ACHN (cell line): ENCODE measurements at places on chromosomes 5 and 9.

DNA sequence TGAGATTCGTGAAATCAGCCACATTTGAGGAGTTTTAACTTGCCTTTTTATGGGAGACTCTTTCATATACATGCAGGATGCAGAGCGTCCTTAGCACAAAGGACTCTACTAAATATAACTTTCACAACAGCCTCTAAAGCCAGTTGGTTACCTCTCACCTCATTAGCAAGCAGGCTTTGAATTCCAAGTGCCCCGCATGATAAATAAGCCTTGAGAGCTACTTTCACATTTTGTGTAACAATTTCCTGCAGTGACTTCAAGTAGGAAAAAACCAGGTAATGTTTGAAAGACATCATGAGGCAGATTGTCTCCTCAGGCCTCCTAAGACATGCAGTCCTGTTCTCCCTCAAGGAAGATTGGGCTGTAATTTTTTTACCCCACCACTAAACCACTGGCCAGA, 50.5 kb downstream of the RALGPS1 start:
- DNase-seq: no peak

DNA sequence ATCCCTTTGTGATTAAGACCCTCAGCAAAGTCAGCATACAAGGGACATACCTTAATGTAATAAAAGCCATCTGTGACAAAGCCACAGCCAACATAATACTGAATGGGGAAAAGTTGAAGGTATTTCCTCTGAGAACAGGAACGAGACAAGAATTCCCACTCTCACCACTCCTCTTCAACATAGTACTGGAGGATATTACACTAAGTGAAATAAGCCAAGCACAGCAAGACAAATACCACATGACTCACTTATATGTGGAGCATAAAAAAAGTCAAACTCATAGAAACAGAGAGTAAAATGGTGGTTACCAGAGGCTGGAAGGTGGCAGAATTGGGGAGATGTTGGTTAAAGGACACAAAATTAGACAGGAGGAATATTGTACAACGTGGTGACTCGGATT, 118.1 kb upstream of the NFIL3 start:
- DNase-seq: no peak

DNA sequence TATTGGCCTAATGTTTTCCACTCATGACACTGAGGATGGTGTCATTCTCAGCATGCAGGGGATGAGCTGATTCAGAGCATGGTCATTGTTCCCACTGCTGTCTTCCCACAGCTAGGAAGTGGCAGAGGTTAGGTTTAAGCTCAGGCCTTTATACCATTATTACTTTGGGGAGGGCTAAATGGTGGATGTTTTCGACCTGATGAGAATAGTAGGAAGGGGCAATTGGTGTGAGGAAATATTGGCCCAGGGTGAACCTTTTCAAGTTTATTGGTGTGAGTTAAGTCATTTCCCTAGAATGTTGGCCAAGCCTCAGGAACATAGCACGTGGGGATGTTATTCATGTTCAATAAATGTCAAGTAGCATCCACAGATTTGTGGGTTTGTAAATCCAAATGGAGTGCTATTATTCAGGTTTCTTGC, 59.6 kb downstream of the ARHGAP26 start:
- peak; percentile 37 for DNase-seq

DNA sequence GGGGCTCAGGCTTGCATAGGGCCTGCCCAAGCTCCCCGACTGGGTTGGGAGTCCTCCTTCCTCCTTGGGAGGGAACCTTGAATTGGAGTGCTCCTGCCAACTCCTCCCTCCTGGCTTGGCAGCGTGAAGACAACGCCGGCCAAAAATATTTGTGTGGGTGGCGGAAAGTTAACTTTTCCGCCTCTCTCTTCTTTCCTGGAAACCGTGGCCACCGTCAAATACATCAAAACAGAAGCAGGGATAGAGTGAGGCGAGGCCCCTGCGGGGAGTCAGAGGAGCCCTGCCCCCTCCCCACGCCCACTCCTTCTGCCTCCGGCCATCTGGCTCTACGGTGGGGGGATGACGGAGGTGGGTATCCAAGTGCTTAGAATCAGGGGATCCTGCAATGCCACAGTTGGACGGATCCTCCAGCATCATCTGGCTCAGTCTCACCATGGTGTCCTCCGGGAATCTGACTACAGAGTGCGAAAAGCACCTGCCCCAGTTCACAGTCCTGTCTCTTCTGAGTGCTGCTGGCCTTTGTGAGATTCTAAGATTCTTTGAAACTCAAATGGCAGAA, 25.2 kb upstream of the SYNPO start:
- DNase-seq: no peak

DNA sequence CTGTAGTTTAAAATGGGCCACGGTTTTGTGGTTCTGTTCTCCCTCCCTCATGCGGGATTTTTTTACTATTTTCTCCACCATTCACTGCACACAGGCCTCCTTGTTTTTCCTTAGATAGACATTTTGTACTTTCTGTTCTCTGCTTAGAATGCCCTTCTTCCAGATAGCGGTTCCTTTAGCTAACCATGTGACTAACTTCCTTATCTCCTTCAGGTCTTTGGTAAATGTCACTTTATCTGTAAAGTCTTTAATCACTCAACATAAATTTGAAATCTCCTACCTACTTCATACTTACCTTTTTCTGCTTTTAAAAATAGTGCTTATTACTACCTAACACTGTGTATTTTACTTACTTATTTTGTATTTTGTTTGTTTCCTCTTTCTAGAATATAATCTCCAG, 15.0 kb downstream of the FER start:
- DNase-seq: no peak

DNA sequence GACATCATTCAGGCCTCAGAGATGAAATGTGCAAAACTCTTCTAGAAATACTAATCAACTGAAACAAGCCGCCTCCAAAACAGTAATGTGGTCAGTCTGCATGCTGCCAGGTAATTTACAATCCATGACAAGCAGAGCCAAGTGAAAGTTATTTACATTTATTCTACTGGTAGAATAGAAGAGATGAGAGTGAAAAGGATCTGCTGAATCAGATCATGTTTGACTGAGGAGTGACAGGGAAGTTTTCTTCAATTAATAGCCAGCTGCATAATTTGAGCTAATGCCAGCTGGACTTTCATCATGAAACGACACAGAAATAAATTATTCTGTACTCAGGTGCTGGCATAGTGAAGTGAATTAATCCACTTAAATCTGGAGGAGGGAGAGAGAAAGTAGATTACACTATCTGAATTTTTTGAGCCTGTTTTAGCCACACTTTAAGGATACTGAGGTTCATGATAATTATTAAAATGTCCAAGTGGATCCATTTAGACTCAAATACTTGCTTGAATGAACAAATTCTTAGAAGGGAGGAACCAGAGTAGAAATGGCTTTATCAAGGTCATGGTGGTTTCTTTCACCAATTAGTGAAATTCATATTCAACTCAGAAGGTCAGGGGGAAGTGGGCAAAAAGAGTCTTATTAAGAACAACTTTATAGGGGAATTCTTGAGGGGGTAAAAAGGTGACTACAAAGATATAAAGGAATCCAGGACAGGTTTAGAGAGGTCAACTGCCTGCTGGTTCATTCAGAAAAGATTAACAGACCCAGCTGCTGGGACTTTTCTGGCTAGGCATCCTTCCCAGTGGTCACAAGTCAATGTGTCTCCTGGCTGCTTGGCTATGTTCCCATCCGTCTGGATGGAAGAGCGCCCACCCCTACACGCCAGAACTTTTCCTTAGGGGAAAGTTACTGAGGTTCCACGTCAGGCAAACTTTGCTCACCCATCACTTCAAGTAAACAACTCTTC, 350.4 kb downstream of the PDE4D start:
- DNase-seq: peak; percentile 87

DNA sequence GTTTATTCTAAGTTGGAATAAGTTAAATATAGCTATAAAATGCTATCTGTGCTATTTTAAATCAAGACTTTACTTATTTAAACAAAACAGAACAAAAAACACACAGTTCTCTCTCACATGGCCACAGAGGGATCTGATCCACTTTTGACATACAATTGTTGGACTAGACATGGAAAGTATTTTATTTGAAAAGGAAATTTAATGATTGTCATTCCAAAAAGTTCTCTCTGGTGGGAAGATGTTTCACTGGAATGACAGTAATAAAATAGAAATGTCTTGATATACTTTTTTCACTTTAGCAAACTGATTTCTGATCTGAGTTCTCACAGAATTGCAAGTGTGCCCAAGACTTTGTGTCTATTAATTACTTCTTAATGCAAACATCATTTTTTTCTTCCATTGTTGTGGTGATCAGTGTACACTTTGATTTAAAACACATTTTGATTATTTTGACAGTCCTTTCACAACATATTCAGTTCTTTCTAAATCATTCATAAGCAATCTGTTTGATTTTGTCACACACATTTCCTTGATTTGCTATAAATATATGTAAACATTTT, 30.1 kb upstream of the MINAR2 start:
- DNase-seq: no peak

GRCh38 chr5:123951582-123951977, 439.6 kb downstream of the CSNK1G3 start:
- DNase-seq: peak; percentile 70

- peak; percentile 7 for DNase-seq
Measured at GRCh38 chr5:170121321-170121720, 15.6 kb downstream of the FOXI1 start.

DNA sequence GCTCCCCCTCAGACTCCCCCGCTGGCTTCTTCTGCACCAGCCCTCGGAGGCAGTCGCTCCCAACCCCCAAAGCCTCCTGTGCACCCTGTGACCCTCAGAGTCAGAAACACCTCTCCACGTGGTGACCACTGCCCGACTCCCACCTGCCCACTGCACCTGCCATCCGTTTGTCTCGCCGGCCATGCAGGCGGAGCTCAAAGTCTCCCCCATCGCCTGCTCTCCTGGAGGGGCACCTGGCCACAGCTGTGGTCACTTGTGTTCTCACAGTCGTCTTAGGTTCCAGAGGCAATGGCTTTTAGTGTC, 38.2 kb downstream of the MRPL36 start:
- DNase-seq: no peak

DNA sequence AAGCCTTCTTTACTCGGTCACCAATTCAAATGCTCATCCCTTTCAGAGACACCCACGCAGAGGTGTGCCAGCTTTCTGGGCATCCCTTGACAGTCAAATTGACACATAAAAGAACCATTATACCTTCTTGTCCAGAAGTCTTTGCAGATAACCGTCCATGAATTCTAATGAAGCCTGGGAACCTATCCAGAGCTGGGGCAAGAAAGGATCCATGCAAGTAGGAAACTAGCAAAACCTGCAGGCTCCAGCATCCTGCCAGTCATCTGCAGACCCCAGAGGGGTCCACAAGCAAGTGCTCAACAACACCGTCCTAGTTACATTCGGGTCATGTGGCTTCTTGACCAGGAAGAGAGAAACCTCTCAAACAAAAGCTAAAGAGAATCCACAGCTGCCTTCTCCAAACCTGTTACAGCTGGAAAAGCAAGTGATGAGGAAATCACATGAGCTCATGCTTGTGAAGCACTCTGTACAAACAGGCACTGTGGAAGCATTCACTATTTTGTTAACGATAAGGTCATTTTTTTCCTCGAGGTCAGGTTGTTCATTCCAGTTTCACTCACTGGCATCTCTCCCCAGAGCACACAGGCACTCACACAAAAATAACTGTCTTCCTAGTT, 80.2 kb upstream of the DMRT1 start:
- no peak for DNase-seq

DNA sequence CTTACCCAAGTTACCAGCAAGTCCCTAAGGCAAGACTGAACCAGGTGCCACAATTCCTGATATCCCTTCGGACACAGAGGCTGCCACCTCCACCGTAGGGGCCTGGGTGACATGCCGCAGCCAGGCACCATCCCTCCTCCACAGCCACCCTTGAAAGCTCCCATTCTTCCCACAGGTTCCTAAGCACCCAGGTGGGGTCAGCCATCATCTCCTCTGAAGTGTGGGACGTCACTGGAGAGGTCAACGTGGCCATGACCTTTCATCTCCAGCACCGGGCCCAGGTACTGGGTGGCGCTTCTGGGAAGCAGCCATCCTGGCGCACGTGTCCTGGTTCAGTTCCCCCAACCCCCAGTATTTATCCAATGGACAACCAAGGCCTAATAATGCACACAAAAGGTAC, 8.2 kb downstream of the ADGRD2 start:
- no peak for DNase-seq

DNA sequence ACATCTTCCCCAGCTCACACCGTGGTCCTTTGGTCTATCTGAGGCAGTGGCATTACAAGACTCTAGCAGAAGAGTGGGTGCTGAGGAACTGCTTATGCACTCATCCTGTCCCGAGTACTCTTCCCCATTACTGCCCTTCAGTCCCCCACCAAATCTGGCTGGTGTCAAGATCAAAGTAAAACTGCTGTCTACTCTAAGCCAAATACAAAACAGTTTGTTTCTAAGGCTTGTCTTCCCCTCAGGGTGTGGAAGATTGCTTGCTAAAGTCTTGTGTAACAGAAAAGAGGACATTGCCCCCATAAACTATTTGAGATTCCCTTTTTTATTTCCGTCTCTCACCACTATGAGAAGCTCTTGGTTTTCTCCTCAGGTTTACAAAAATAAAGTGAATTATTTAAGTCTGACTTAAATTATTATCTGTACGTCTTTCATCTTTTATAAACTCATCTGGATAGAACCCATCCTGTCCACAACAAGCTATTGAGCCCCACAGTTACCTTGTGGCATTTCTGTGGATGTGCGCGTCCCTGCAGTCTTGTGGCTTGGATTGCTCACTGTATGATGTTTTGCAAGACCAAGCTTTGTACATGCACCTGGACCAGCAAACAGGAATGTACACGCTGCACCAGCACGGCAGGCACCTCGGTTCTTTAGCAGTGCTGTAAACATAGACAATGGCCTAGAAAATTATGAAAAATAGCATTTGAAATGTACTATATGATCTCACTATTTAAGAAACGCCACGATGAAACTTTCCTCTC, 61.0 kb downstream of the CYSTM1 start:
- no peak for DNase-seq
